ENCODE measurements at places on chromosomes 11 and 22.

DNA sequence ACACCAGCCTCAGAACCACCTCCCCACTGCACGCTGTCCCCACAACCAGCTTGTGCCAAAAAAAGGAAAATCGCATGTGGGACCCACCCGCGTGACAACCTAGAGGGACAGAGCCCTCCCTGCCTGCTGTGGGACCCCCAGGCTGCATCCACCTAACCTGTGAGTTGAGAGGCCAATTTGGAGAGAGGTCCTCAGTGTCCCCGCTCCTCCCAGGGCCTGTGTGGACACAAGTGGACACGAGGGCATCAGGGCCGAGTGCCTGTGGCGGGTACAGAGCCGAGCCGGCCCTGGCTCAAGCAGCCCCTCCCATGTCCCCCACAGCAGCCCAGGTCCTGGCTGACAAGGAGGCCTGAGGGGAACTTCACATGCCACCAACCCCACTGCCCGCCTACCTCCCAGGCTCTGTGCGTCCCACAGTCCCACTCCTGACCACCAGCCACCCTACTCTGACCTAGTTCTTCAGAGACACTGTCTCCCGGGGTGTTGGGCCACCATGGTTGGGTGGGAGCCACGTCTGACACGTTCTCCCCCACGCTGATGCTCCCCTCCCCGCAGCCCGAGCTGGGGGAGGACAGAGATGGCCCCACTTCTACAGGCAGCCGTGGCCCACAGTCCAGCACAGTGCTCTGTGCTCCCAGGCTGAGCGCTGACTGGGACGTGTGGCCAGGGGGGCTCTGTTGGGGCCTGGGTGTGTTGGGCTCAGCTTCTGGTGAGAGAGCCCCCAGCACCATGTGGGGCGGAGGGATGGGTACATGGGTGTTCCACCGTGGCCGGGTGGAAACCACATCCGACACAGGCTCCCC is 19.2 kb downstream of the SELENOO start:
- DNase-seq = no peak

- no peak for DNase-seq
These were observed 108.6 kb downstream of the LARGE1 start for GRCh38 chr22:33811686-33812085.

DNA sequence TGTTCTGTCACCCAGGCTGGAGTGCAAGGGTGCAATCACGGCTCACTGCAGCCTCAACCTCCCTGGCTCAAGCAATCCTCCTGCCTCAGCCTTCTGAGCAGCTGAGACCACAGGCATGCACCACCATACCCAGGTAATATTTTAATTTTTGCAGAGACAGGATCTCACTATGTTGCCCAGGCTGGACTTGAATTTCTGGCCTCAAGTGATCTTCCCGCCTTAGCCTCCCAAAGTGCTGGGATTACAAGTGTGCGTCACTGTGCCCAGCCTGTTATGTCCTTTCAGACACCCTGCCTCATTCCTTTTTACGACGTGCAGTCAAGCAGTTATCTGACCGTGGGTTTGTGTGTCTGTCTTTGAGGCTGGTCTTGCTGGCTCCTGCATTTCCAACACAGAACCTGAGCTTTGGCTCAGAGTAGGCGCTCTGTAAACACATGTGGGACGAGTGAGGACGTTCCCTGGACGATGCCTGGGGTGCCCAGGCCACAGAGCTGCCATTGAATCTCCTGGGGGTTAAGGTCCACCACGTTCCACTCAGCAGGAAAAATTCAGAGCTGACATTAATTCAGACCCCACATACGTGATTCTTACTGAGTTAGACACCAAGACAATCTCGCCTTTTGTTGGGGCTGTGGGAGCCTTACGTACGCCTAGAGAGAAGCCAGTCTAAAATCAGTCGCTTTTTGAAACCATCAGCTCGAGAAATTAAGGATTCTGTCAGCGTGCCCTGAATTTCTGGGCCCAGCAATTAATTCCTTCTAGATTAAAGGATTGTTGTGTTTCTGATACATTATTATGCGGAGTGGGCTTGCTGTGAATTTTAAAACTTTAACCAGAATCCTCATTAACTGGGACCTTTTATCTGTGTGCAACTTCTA is 21.5 kb upstream of the EMID1 start:
- DNase-seq = no peak

DNA sequence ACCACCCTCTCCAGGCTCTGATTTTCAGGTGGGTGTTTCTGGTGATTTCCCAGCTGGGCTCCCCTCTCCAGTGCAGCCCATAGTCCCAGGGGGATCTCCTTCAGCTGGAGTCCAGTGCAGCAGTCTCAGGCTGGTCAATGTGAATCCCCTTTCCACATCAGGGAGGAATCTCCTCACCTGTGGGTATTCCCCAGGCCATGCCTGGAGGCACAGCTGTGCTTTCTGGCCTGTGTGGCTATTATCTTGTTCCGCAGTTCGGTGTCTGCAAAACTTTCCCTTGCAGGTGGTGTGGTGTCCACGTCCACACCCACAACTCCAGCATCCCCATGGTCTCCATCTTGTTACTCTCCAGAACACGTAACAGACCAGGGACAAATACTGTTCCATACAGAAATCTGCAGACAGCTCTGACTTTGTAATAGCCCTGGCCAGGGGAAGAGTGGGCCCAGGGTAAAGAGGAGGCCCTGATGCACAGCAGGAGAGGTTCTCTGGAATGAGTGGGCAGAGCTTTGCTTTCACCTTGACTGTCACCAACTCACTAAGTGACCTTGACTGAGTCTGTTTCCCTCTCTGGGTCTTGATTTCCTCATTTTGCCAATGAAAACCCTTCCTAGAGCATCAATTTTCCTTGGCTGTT is 183.2 kb downstream of the CSNK2A3 start:
- DNase-seq = no peak

GRCh38 chr11:19614370-19614940 is 98.2 kb upstream of the NAV2 start:
- DNase-seq = no peak

DNA sequence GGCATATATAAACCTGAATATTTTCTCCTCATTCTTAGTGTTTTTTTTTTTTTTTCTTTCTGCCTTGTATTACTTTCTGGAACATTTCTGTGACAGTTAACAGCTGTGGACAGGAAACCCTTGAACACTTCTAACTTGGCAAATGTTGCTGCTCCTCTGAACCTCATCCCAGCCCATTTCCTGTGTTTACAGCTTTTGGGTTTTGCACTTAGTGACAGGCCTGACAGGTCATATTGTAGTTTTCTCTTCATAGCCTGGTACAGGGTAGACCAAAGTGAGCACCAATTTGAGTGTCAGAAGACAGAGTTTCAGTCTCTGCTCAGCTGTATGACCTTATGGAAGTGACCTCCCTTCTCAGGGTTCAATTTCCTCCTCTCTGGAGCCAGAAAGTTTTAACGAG is 91.6 kb downstream of the STIM1 start:
- DNase-seq = no peak

GRCh38 chr11:130448416-130449309 is at the start of gene ADAMTS15:
TSS of gene ADAMTS15 (plus strand) at chr11:130448645. CDS start at chr11:130448974, 329 bp downstream.
- DNase-seq = peak; percentile 92

DNA sequence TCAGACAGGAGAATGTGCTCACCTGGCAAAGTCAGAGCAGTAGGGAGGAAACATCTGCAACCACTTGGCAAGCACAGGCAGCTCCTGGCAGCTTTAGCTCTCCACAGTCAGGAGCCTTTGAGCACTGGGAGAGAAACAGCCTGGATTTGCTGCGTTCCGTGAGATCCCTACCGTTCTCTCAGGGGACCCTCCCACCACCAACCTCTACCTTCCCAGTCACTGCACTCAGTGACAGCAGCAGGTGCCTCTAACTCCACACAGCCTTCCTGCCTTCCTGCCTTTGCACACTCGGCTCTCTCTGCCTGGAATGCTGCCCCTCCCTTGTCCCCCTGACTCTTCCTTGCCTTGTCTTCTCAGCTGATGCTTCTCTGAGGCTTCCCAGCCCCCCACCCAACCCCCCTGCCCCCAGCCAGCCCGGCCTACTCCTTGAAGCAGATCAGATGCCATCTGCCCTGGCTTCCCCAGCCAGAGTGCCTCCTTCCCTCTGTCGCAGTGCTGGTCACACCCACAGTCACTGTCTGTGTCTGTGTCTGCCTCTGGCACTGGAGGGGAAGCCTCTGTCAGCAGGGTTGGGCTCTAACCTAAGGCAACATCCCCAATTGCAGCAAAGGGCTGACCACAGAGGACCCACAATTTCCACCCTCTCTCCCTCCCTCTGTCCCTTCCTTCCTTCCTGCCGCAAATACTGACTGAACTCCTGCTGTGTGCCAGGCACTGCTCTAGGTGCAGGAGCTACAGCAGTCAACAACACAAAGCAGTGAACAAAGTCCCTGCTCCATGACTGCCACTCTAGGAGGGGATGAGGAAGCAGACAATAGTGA is 14.9 kb upstream of the TSKU start:
- no peak for DNase-seq

DNA sequence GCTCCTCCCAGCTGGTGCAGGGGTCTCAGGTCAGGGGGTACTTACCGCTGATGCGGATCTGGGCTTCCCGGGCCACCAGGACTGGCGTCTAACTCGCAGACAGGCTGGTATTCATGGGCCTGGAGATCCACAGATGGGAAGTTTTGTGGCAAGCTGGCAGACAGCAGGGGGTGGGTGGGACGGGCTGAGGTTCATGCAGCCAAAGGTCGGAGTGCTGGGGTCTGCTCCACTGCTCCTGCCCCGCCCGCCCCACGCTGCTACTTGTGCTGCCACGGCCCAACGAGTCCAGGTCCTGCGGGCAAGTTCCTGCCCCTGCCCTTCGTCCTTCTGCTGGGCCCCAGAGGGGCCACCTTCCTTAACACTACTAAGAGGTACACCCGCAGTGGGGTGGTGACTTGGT is 3.1 kb downstream of the ACY3 start:
- DNase-seq = no peak
